ENCODE measurements at places on chromosomes 11 and 22.

GRCh38 chr11:4654635-4655369 is 11.0 kb downstream of the OR51E1 start:
- DNase-seq: no peak

GRCh38 chr11:14907411-14908213 is 15.6 kb upstream of the CYP2R1 start:
- DNase-seq: peak; percentile 64

- no peak for DNase-seq
Observed at GRCh38 chr11:84345597-84345996, 1059.4 kb upstream of the CCDC90B start.

DNA sequence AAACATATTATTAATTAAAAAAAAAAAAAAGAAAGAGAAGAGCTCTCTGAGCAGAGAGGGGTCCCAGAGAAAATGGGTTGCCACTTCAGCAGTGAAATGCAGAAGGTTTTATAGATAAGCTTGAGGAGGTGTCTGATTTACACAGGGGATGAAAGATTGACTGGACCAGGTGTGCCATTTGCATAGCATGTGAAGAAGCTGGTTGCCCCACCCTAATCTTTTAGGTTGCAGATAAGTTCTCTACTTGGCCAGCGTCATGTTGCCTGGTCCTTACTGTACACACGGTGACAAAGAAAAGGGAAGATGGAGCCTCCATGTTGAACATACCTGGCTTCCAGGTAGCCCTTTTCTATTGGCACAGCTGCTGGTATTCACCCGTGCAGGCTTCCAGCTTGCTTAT is 41.4 kb downstream of the MS4A2 start:
- DNase-seq: no peak

Measured in stimulated activated CD8-positive, alpha-beta memory T cell treated with anti-CD3 and anti-CD28 coated beads, Interleukin-7, amount 100 ng/mL, for 1 hour (primary cell).